A673 (cell line): ENCODE measurements at places on chromosomes 1 and 21. TPM values are rescaled to one million over a fixed set of nuclear protein-coding genes. Genes with fewer than 3 reads are reported as not detected.
A peak's percentile ranks its signal among the peaks of the same experiment; 100 is the strongest.

Gene BSND
- not detected in 2 replicates for total RNA-seq

DNA sequence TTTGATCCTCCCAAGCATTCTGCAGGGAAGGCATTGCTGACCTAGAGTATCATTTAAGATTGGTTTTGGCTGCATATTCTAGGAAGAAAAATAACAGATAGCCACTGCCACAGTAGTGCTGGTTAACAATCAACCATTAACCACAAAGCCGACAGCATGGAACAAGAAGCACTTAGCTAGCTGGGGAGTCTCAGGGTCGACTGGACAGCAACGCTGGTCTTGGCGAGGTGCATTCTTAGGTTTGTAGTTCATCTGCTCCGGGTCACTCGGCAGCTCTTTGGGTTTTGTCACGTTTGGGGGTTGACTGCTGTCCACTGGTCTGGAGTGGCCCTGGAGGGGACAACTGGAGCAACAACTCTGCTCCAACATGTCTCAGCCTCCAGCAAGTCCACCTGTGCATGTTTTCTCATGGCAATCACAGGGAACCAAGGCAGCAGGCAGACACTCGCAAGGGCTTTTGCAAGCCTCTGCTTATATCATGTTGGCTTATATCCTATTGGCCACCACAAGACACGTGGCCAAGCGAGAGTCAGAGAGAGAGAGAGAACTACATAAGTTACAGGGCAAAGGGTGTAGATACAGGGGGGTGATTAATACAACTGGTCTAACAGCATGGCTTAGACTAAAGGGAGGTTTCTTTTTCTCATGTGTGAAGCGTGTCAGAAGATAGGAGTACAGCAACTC is 99.5 kb downstream of the LACTBL1 start:
- no peak overlapping the region for H3K4me3 ChIP-seq
- no peak overlapping the region for H3K27ac ChIP-seq
- DNase-seq, result no peak
- H3K4me1 ChIP-seq, result no peaks in the 10 kb centered on the region
- H3K36me3 ChIP-seq, result no peaks in the 10 kb centered on the region

DNA sequence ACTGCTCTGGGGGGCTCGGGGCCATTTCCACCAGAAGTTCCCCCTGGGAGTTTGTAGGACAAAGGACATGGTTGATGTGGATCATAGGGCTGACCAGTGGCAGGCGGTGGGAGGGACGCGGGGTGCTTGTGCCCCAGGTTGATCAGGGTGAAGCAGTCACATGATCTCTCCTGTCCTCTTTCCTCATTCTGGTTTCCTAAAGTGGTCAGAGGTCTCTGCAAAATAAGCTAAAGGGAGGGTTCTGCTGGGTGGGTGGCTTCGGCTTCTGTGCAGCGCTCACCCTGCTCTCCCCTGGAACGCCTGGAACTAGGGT is 9.2 kb downstream of the PDXK start:
- no peaks in the 10 kb centered on the region for H3K27me3 ChIP-seq
- DNase-seq, result no peak
- peaks cover 5% of the 10 kb centered on the region for H3K36me3 ChIP-seq
- peak overlapping the region; percentile 75 for H3K27ac ChIP-seq
- peak overlapping the region; percentile 47 for H3K4me3 ChIP-seq

GRCh38 chr1:67142931-67143330 is 8.2 kb upstream of the C1orf141 start:
- H3K27me3 ChIP-seq, result peaks cover 6% of the 10 kb centered on the region
- H3K36me3 ChIP-seq, result no peaks in the 10 kb centered on the region
- H3K27ac ChIP-seq, result no peak overlapping the region
- H3K4me1 ChIP-seq, result no peaks in the 10 kb centered on the region
- no peak for DNase-seq
- H3K4me3 ChIP-seq, result no peak overlapping the region

Gene KISS1
- total RNA-seq, result not detected in 2 replicates

- no peak overlapping the region for H3K4me3 ChIP-seq
- no peaks in the 10 kb centered on the region for H3K4me1 ChIP-seq
- no peak overlapping the region for H3K27ac ChIP-seq
Measured at GRCh38 chr1:2350911-2351655, 40.3 kb downstream of the MORN1 start.

DNA sequence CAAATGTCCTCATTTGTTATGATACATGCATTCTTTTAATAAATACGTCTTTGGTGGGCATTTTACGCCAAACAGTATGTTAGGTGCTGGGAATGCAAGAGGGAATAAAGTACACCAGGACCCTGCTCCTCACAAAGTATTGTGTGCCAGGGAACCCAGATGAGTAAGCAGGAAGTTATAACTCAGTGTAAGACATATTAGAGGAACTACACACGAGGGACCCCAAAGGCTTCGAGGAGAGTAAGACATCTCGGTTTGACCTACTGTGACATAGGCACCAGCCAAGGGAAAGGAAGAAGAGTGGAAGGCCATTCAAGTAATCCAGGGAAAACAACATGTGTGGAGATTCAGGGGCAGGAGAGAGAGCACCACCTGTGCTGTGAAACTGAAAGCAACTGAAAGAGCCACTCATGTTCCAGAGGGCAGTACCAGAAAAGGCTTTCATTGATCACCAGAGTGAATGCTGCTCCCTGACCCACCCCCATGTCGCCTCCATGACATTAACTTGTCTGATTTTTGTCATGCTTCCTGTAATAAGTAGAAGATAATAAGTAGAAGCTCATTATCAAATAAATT is 542.5 kb upstream of the PKN2 start:
- H3K4me3 ChIP-seq, result no peak overlapping the region
- H3K27ac ChIP-seq, result no peak overlapping the region
- H3K27me3 ChIP-seq, result no peaks in the 10 kb centered on the region
